ENCODE measurements at places on chromosomes 5 and 9. TPM values are rescaled to one million over a fixed set of nuclear protein-coding genes. Genes with fewer than 3 reads are reported as not detected.
A peak's percentile ranks its signal among the peaks of the same experiment; 100 is the strongest.

Gene NSG2
- total RNA-seq: not detected

Gene SH3PXD2B
- 1.3 TPM for total RNA-seq

Gene NAIP
- total RNA-seq: 5.7 TPM

Gene GRM6
- total RNA-seq: not detected

Gene HAPLN1
- not detected for total RNA-seq

Gene ZDHHC11B
- 0.24 TPM for total RNA-seq

Gene CPLANE1
- total RNA-seq: 5.9 TPM

Gene MFAP3
- 21.8 TPM for total RNA-seq

Gene PCDHA1
- total RNA-seq: not detected

Gene SPOCK1
- total RNA-seq: not detected

GRCh38 chr5:72480841-72481240 lies 26.4 kb downstream of the ZNF366 start:
- no peak for DNase-seq

DNA sequence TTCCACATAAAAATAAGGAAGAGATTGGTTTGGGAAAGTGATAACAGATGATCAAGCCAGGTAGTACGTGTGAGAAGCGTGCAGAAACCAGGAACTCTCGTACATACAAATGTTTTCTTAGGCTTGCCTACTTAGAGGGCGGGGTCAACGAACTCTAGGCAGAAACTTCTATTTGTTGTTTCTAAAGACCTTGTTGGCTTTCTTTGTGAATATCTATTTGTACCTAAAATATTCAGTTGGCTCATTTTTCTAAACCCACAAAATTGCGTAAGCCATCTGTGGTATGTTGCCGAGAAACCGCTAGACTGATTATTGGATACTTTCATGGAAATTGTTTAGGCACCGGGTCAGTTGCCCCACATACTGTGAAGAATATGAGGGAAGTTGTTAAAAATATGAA lies 458.5 kb downstream of the MAT2B start:
- DNase-seq: no peak

GRCh38 chr5:133287500-133287899 lies 235.7 kb downstream of the HSPA4 start:
- DNase-seq: peak; percentile 45

DNA sequence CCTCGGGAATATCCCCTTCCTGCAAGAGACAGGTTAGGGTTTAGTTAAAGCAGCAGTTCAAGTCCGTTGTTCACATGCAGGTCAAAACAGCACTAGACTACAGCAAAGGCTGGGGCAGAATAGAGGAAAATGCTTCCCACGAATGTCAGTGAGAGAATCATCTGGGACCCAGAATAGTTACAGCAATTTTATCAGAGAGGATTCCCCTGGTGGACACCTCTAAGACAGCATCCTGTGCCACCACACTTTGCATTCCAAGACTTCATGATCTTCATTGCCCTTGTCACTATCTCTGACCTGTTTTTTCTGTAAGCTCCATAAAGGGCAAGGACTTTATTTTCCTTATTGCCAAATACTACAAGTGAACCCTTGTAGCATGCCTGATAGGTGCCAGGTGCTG lies 12.9 kb downstream of the GRXCR2 start:
- DNase-seq: no peak

- no peak for DNase-seq
Observed at GRCh38 chr5:167585184-167585583, 706.3 kb upstream of the WWC1 start.

DNA sequence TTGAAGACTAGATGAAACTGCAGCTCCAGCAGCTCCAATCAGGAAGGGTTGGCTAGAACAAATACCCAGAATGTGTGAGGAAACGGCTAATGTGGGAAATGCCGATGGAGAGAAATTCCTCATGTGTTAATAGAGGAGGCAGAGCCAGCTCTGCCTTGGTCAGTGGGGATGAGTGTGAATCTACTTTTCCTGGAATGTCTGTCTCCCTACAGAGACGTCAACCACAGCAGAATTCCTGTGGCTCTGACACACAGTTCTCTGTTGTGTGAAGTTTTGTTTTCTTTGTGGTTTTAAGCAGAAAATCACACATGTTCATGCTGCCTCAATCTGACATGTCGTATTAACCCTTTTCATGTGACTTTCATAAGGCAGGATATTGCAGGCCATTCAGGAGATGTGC lies 476.6 kb upstream of the WWC1 start:
- DNase-seq: no peak

GRCh38 chr5:168885324-168886120 lies 306.4 kb upstream of the PANK3 start:
- no peak for DNase-seq

DNA sequence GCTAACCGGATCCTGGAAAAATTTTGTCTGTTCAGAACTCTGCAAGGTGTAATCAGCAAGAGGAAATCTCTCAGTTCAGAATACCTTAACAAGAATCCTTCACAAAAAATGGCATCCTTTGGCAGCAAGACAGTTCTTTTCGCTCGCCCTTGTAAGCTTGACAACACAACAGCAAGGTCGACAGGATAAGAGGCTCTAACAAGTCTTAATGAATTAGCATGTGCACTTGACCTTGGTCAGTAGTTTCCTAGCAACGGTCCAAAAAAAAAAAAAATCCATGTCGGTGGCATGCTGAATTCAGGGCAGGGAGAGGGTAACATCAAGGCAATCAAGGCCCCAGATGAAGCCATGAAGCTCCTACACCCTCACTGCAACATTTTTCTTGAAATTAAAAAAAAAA lies 172.8 kb downstream of the APBA1 start:
- no peak for DNase-seq

DNA sequence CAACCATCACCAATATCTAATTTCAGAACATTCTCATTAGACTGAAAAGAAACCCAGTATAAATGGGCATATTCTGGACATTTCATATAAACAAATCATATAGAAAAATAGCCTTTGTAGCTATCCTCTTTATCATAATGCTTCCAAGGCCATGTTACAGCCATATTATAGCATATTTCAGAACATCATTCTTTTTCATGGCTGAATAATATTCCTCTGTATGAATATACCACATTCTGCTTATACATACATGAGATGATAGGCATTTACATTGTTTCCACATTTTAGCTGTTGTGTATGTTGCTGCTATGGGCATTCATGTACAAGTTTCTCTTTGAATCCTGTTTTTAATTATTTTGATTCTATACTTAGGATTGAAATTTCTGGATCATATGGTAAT lies 167.0 kb downstream of the FBXL17 start:
- DNase-seq: no peak

DNA sequence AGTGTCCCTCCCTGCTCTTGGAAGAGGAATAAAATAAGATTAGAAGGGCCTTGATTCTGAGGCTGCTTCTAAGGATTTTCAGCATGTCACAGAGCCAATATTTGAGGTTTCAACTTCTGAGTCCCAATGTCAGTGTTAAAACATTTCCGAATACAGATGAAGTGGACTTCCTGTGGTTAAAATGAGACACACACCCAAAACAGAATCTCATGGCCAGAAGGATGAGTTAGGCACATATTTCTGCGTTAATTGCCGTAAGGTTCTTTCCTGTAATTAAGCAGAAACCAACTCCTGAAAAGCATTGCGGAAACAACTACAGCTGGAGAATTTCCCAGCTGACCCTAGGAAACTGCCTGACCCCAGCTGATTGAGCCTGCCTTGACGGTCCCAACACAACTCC lies 10.4 kb upstream of the ZNF354B start:
- no peak for DNase-seq

DNA sequence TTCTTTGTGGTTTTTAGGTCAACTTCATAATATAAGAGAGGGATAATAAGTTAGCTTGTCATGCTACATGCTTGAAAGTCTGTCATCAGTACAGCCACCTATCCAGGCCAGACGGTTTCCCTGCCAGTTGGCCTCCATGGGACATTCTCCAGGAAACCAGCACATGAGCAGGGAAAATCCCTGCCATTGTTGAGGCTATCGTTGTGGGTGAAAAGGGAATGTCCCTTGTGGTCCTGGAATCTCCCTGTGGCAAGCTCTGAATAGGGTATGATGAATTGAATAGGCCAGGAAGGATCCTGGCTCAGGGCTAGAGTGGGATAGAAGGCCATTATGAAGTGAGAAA lies 12.3 kb downstream of the F2RL1 start:
- DNase-seq: no peak

DNA sequence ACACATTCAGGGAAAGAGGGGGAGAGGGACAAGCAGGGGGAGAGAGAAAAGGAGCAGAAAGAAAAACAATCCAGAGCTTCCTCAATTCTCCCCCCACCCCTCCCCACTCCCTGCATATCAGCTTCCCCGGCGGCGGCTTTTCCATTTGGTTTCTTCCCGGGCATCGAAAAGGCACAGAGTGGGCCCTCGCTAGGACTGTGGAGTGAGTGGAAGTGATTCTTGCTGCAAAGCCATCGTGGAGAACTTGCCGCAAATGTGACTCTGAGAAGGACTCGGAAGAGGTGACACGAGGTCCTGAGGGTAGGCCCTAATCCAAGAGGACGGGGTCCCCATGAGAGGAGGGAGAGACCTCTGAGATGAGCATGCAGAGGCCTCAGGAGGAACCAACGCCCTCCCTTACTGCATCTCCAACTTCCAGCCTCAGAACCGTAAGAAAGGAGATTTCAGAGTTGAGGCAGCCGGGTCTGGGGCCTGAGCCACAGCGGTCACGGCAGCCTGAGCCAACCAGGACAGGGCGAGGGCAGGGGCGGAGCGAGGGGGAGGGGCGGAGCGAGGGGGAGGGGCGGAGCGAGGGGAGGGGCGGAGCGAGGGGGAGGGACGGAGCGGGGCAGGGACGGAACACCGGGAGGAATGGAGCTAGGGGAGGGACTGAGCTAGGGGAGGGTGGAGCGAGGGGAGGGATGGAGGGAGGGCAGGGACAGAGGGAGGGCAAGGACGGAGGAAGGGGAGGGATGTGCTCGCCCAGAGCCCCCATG lies 21.2 kb upstream of the SARDH start:
- DNase-seq: no peak

DNA sequence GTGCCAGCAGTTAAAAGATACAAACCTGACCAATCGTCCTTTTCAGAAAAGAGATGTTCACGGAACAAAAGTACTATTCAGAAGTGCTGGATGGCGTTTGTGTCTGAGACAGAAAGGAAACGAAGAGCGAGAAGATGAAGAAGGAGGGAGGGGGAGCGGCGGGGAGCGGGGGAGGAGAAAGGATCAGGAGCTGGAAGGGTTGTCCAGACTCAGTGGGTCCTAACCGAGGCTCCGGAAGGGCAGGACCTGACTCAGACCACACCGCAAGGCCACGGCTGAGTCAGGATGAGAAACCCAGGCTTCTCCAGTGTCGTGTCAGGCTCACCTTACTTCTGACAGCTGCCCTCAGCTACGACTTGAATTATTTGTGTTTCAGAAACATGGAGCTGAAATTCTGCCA lies 46.2 kb downstream of the PAX5 start:
- DNase-seq: peak; percentile 39

- no peak for DNase-seq
Observed at GRCh38 chr5:67699560-67699959, 503.0 kb upstream of the CD180 start.

All from activated T-cell treated with anti-CD3 and anti-CD28 coated beads, Interleukin-2, amount 50 U/mL, for 72 hours (primary cell).